ENCODE measurements at places on chromosomes 7 and 10. TPM values are rescaled to one million over a fixed set of nuclear protein-coding genes. Genes with fewer than 3 reads are reported as not detected.

DNA sequence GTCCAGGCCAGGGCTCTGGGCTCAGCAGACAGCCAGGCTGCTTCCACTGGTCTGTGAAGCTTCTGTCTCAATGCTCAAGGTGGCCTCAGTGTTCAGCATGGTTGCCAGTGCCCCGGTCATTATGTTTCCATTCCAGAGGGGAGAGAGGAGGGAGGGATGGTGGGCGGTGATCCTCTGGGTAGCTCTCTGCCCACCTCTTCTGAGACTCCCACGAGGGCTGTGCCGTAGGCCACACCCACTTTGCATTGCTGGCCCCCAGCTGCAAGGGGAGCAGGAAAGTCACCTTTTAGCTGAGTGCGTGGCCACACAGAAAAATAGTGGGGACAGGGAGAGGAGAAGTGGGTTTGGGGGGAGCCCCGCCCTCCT is 42.5 kb downstream of the FOXK1 start:
- peaks cover 76% of the 10 kb centered on the region for H3K4me1 ChIP-seq
- H3K36me3 ChIP-seq = no peaks in the 10 kb centered on the region
- peak overlapping the region; percentile 64 for H3K4me3 ChIP-seq
- H3K27me3 ChIP-seq = no peaks in the 10 kb centered on the region

- H3K4me3 ChIP-seq = no peak overlapping the region
- H3K4me1 ChIP-seq = no peaks in the 10 kb centered on the region
- H3K36me3 ChIP-seq = no peaks in the 10 kb centered on the region
- peaks cover 26% of the 10 kb centered on the region for H3K27me3 ChIP-seq
- no peak for DNase-seq
Observed at GRCh38 chr7:117682681-117683385, 190.4 kb downstream of the CTTNBP2 start.

DNA sequence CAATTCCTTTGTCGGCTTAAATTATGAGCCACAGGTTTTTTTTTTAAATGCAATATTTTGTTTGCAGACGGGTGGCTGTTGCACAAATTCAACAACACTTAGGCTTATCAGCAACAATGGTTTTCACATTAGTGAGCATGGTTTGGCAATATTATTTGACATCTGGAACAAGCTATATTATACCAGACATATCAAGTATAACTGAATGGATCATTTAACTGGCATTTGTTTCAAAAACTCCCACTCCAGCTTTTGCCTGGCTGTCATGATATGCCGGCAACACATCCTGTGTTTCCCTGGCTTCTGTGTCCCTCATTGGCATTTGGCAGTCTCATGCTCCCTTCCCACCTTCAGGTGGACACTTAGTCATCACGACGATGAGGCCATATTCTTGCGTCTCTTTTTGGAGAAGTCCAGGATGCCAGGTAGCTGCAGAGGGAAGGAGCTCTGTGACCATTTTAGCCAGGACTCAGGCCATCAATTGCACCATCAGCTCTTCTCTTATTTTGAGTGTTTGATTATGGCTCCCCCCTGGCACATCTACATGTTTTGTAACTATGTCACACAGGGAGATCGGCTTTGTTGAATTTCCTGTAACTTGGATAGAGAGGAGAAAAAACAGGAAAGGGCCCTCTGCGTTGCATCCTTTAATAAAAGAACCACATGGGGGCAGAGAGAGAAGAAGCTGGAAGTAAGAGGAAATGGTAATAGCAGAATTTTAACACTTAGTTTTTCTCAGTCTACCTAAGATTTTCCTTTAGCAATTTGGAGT is 413.9 kb downstream of the LRMDA start:
- H3K4me1 ChIP-seq = no peaks in the 10 kb centered on the region
- H3K36me3 ChIP-seq = no peaks in the 10 kb centered on the region
- no peak overlapping the region for H3K27ac ChIP-seq
- no peaks in the 10 kb centered on the region for H3K27me3 ChIP-seq
- no peak overlapping the region for H3K4me3 ChIP-seq

DNA sequence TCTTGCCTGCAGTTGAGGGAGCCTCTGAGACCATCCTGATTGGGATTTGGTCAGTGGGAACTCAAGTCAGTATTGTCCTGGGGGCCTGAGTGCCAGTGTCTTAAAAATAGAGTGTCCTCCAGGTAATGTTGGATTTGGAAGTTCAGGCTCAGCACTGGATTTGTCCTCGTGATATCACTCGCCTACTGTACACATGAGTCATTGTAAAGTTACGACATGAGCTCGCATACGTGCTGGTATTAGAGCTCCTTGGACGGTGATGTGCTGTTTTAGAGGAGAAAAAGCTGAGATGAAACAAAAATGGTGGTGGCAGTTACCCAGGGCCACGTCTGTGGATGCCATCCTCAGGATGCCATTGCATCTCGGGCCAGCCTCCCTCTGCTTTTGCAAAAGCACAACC is 78.2 kb downstream of the MGMT start:
- no peaks in the 10 kb centered on the region for H3K36me3 ChIP-seq
- H3K4me3 ChIP-seq = no peak overlapping the region
- peaks cover 28% of the 10 kb centered on the region for H3K4me1 ChIP-seq
- H3K27ac ChIP-seq = no peak overlapping the region
- no peak for DNase-seq

DNA sequence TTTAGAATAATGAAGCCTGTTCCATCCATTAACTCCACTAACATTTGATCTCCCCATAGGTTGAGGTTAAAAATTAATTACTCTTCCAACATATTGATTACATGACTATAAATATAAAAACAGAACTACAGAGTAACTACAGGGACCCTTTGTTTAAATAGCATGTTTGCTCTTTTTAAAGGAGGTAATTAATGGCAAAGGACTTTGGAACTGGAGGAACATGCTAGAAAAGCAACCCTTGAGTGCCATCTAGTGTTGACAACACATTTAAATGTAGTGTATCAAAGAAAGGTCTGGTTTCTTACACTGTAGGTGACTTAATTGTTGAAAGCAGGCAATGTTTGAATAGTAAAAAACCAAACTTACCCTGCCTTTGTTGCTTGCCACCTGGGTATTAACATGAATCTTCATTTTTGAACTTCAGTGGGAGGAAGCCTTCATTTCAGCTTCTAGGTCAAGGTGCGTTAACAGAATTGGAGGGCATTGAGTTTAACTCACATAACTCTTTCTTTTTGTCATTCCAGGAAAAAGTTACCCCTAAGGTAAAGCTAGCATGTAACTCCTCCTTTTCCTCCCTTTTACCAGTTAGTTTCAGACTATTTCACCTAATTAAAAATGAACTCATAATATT is 52.6 kb upstream of the CAPZA2 start:
- no peak for DNase-seq
- no peaks in the 10 kb centered on the region for H3K36me3 ChIP-seq
- no peak overlapping the region for H3K27ac ChIP-seq
- peaks cover 7% of the 10 kb centered on the region for H3K4me1 ChIP-seq
- no peaks in the 10 kb centered on the region for H3K27me3 ChIP-seq
- no peak overlapping the region for H3K4me3 ChIP-seq

SCIN gene
- not detected for total RNA-seq

TMEM229A gene
- total RNA-seq = not detected

- H3K36me3 ChIP-seq = no peaks in the 10 kb centered on the region
- no peak overlapping the region for H3K27ac ChIP-seq
- no peaks in the 10 kb centered on the region for H3K4me1 ChIP-seq
- no peak for DNase-seq
- H3K27me3 ChIP-seq = no peaks in the 10 kb centered on the region
- H3K4me3 ChIP-seq = no peak overlapping the region
Observed at GRCh38 chr7:143073556-143073955, 21.4 kb downstream of the OR6V1 start.

ZNF467 gene
- 5.2 TPM for total RNA-seq

DNA sequence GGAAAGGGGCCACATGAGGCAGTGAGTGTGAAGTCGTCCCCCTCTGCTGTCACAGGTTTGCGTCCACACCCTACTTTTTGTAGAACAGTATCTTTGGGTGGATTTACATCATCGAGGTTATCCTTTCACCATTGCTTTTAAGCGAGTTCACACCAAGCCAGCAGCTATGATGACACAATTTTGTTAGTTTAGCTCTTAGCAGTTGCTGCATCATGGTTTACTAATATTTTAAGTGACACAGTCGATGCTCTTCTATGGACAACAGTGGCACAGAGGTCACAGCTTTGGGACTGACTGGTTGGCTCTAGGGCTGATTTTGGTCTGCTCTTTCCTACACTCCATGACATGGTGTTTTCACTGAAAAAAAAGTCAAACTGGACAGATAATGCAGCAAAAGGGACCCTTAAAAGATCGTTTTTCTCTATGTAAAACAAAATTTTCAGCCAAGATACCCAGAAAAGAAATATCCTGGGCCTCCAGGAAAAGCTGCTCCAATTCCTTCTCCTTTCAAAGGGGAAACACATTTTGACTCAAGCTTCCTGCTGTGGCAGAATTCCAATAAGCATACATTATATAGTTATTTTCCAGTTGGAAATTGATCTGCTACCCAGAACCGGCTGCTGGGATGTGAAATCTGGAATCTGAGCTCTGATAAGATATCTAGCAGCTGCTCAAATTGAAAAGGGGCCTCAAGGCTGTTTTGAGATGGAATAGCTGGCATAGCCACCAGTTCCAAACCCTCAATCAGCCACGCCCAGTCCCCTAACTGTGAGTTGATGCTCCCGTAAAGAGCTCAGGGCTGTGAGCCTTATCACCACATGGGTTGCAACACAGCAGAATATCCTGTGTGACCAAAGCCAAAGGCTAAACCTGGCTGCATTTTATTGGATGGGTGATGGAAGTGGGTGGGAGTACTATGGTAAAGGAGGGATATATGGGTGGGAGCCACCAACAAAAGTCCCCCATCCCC is 114.2 kb downstream of the SMURF1 start:
- H3K27me3 ChIP-seq = no peaks in the 10 kb centered on the region
- no peak overlapping the region for H3K4me3 ChIP-seq
- H3K27ac ChIP-seq = peak overlapping the region; percentile 82
- peaks cover 33% of the 10 kb centered on the region for H3K4me1 ChIP-seq
- no peak for DNase-seq

GRCh38 chr10:124717041-124717757 is 27.0 kb downstream of the FAM53B start:
- H3K4me1 ChIP-seq = peaks cover 100% of the 10 kb centered on the region
- no peak overlapping the region for H3K4me3 ChIP-seq
- peak overlapping the region; percentile 91 for H3K27ac ChIP-seq
- DNase-seq = peak; percentile 8
- no peaks in the 10 kb centered on the region for H3K27me3 ChIP-seq
- H3K36me3 ChIP-seq = no peaks in the 10 kb centered on the region

DNA sequence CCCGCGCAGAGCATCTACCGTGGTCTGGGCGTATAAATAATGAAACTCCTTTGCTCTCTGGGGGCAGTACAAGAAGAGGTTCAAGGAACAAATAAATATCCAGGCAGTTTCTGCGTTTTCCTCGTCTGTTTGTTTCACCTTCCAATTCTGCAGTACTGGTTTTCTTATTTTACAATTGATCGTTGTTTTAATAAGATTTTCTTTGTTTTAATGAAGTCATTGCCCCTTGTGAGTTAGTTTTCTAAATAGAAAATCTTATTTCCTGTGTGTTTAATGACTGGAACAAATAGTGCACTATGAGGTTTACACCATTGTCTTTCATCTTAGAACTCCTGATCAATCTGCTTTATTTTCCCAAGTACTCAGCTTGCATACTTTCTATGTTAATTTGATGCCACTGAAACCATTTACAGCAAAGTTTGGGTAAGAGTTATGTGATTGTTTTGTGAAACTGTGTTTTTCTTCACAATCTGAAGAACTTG is 1.2 kb downstream of the PLEKHA1 start:
- H3K4me1 ChIP-seq = peaks cover 90% of the 10 kb centered on the region
- H3K36me3 ChIP-seq = no peaks in the 10 kb centered on the region
- H3K27ac ChIP-seq = peak overlapping the region; percentile 99
- DNase-seq = no peak
- peak overlapping the region; percentile 92 for H3K4me3 ChIP-seq

GDF2 gene
- total RNA-seq = not detected

DNA sequence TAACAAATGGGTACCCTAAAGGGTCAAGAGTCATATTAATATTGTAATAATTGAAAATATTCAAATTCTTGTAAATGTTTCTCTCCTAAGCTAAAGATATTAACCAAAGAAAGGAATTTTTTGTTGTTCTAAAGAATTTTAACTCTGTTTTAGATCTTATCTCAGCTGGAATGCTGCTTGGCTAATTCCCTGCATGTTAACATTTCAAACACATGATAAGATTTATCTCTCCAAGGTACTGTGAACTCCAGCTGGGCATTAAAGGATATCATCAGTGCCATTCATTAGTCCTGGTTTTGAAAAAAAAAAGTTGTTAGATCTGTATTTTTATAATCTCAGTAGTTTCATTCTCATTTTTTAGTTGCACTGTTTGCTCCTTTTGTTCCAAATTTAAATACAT is 76.9 kb downstream of the MAPK8 start:
- H3K27me3 ChIP-seq = no peaks in the 10 kb centered on the region
- no peak for DNase-seq
- H3K27ac ChIP-seq = no peak overlapping the region
- H3K36me3 ChIP-seq = peaks cover 3% of the 10 kb centered on the region
- peaks cover 20% of the 10 kb centered on the region for H3K4me1 ChIP-seq

STK31 gene
- total RNA-seq = not detected

SPDYE2B gene
- not detected for total RNA-seq

TMEM178B gene
- total RNA-seq = 35.9 TPM

- peaks cover 33% of the 10 kb centered on the region for H3K36me3 ChIP-seq
- DNase-seq = no peak
- no peak overlapping the region for H3K27ac ChIP-seq
- peaks cover 20% of the 10 kb centered on the region for H3K27me3 ChIP-seq
Observed at GRCh38 chr7:22194658-22195273, 162.2 kb downstream of the RAPGEF5 start.

- H3K27me3 ChIP-seq = no peaks in the 10 kb centered on the region
- H3K36me3 ChIP-seq = no peaks in the 10 kb centered on the region
- H3K27ac ChIP-seq = peak overlapping the region; percentile 65
- H3K4me1 ChIP-seq = peaks cover 95% of the 10 kb centered on the region
- H3K4me3 ChIP-seq = no peak overlapping the region
Observed at GRCh38 chr10:125064681-125065492, 95.5 kb downstream of the CTBP2 start.

CYP26C1 gene
- total RNA-seq = not detected

DNA sequence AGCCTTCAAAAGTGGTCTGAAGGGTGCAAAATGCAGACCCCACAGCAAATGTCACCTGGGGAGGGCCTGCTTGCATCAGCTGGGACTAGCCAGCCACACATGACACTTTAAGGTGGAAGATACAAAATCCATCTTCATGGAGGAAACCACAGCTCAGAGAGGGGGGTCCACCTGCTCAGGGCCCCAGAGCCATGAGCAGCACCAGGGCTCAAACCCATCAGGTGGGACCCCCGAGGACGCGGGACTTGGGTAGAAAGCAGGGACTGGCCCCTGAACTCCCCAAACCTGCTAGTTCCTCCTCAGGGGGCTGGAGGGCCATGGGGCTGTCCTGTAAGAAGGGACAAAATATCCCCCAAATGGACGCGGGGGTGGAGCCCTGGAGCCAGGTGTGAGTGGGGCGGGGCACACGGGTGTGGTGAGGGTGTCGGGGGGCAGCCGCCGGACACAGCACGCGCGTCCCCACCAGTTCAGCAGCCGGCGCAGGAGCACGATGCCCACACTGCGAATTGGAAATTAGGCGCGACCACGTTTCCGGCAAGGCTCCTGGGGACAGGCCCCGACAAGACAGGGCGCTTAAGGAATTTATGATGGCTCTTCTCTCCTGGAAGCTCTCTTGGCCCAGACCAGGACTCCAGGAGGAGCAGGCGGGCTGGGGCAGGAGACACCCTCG is 8.0 kb downstream of the PDGFA start:
- H3K4me1 ChIP-seq = peaks cover 43% of the 10 kb centered on the region
- peak; percentile 10 for DNase-seq
- no peak overlapping the region for H3K27ac ChIP-seq
- peaks cover 35% of the 10 kb centered on the region for H3K36me3 ChIP-seq
- no peak overlapping the region for H3K4me3 ChIP-seq

All from left ventricle myocardium inferior (tissue), 1 donor.